ENCODE measurements at places on chromosomes 4 and X.

GRCh38 chrX:50458483-50458882 lies 12.1 kb downstream of the DGKK start:
- no peak for DNase-seq

DNA sequence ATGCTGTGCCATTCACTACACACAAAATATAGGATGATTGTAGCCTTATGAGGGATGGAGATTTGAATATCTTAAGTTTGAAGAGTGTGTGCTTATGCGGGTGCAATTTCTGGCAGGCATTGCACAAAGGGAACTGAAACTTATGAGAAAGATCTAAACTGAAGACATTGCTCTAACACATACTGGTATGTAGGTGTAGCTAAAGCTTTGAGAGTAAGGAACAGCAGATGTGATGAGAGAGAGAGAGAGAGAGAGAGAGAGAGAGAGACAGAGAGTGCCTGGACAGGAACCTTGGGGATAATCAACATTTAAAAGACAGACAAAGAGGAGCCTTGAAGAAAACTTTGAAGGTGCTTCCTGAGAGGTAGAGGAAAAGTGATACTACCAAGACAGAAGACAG lies 379.7 kb downstream of the SPRY1 start:
- peak; percentile 17 for DNase-seq

DNA sequence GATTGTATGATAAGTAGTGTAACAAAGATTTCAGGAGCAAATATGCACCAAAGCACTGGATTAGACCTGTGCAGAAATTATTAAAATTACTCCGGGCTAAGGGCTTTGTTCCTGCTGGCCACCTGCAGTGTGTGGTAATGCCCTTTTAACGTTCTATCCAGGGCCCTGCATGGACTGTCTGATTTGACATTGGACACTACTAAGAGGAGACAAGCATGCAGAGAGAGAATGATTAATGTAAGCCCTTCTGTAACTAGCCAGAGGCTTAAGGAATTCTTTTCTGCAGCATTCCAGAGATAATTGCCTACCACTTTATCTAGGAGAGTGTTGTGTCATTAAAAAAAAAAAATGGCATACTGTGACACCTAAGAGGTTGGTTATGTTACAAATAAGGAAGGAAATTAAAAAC lies 117.0 kb downstream of the PCDH7 start:
- DNase-seq, result no peak

DNA sequence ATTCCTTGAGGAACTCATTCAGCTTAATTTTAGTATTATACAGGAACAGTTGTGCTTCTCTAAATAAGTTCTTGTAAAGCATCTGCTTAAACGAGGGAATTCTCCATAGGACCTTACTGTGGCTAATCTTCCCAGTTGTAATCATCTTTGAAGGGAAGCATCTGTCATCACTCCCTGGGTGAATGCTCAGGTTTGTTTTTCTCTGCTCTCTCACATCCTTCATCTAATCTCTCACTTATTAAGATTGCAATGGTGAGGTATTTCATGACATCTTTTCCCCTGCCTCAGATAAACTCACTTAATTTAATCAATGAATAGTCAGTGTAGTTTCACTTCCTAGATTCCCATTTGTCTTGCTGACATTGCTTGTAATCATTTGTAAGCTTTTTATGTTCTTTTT lies 121.8 kb upstream of the ADAMTS3 start:
- no peak for DNase-seq

DNA sequence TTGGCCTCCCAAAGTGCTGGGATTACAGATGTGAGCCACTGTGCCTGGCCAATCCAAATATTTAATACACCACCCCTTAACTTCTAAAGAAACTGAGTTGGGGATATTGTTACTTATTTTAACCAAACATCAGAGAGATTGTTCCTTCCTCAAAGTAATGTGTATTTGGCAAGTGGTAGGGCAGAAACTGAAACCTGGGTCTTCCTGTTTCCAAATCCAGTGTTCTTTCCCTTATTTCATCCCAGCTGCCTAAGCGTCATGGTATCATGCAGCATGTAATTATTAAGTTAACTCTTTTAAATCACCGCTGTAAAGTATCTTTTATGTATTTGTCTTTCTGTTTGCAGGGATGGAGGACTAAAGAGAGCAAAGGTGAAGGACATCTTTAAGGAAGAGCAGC lies 68.4 kb downstream of the GPAT3 start:
- DNase-seq, result no peak

- DNase-seq, result no peak
Measured at GRCh38 chr4:8857766-8858700, 13.6 kb downstream of the HMX1 start.

Data from GM13977 (cell line).